Effector memory CD8-positive, alpha-beta T cell (primary cell): ENCODE measurements at places on chromosomes 12 and 14.

DNA sequence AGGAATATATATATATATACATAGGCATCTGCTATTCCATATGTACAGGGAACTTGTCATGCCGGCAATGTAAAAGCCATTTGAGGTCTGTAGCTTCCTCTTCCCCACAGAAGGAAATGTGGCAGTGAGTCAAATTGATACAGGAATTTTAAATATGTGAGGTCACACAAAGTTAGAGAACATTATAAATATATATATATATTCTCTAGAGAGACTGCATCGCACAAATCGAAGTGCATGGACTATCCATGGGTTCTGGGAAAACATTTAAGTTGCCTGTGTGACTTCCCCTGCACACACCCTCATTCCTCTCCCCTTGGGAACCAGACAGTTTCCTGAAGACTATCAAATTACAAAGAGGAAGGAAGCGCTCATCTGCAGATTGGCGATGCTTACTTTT is 100.9 kb upstream of the CCDC91 start:
- no peak for DNase-seq

- no peak for DNase-seq
Measured at GRCh38 chr14:100620255-100621100, 33.3 kb upstream of the BEGAIN start.

GRCh38 chr12:45406988-45407850 is 191.3 kb downstream of the ANO6 start:
- no peak for DNase-seq

DNA sequence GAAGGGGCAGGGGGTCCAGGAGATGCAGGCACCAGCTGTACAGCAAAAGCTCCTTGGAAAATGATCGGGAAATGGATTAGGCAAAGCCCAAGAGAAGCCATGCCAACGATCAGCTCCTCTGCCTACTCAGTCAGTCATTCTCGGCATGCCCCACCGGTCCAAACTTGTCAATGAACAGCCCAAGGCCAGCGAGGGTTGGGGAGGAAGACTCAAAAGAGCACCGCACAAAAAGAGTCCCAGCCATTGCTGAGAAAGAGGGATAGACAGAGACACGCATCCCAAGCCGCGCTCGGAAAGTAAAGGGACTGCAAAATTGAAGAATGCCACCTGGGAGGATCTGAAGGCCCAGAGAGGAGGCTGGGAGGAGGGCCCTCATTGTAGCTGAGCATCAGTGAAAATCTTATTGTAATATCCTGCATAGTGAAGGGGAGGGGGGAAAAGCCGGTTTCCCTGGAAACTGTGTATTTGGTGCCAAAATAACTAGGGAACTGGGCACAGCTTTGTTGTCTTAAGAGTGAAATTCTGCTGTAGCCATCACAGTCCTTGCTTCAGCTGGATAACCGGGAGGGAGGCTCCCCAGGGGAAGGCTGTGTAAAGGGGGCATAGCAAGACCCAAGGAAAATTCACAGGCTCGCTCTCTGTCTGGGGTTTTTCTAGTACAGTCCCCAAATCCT is 4.7 kb downstream of the KDM2B start:
- DNase-seq, result no peak
